ENCODE measurements at places on chromosomes 3 and 15.

- no peak for DNase-seq
Observed at GRCh38 chr3:116920826-116921610, 211.4 kb downstream of the TUSC7 start.

DNA sequence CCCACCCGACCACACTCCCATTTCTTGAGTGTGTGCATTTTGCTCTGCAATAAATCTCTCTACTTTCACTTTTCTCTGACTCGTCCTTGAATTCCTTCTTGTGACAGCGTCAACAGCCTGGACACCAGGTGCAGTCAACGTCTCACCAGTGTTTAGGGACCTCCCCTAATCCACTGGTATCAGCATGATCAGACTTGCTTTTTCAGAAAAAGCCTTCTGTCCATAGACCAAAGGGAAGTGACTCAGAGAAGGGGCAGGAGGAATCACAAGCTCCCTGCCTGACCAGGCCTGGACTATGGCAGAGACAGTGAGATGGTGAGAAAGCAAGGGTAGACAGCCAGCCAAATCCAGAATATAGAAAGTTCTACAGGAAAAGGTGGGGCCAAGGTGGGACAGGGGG, 15.5 kb downstream of the CCR5 start:
- no peak for DNase-seq

- DNase-seq, result no peak
Observed at GRCh38 chr3:17935222-17935621, 192.8 kb upstream of the TBC1D5 start.

DNA sequence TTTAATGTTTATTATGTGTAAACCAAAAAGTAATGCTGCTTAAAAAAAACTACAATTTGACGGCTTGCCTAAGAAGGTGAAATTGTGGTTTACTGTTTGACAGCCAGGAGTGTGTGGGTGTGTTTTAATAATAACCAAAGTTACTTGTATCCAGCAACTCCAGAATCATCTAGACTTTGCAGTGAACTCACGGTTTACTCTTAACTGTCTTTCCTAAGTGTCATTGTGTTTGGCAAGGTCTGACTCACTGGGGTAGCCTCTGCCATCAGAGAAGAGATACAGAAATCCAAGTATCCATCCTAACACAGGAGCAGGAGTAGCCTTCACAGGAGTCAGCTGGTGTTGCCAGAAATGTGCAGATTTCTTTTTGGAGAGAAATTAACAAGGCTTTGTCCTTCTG, 151.1 kb downstream of the CTNNB1 start:
- DNase-seq, result no peak

DNA sequence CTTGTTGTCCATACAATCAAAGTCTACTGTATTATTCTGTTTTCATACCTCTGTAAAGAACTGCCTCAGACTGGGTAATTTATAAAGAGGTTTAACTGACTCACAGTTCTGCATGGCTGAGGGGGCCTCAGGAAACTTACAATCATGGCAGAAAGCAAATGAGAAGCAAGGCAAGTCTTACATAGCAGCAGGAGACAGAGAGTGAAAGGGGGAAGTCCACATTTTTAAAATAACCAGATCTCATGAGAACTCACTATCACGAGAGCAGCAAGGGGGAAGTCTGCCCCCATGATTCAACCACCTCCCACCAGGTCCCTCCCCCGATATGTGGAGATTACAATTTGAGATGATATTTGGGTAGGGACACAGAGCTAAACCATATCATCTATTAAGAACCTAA, 724.6 kb upstream of the CBLB start:
- DNase-seq, result no peak

DNA sequence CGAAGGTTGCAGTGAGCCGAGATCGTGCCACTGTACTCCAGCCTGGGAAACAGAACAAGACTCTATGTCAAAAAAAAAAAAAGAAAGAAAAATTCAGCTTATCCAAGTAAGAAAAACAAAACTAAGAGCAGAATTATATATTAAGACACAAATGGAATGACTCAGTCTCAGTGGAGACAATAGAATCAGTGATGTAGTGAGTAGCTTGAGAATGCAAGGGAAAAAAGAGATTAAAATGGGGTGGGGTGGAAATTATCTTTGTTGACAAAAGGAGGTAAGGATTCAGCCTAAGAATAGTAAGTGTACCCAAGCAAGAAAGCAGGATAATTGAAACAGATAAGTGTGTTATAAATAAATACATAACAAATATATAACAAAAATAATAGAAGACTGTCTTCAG, 70.7 kb downstream of the BLM start:
- no peak for DNase-seq

DNA sequence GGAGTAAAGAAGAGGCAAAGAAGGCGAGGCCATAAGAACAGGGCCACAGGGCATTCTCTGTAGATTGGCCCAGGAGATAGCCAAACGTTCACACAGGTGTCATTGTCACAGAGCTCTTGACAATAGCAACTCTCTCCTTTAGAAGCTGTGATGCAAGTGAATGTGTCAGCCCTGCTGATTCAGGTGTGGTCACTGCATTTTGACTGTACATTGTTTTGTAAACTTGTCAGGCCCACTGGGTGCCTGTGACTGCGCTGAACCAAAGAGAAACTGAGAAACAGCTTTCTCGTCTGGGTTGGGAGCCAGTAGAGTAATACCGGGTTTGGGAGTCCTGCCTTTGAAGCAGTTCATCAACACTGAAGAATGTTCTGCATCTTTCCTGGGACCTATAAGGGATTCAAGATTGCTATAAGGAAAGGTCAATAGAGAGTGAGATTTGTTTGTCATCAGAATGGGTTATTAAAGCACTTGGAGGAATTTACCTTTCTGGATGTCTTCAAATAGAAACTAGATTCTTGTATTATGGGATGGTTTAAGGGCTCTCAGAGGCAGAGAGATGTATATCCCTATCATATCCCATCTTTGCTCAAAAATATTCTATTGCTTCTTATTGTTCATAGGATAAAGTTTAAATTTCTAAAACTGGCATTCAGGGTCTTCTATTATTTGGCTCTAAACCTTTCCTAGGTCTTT, 45.4 kb downstream of the TMEM45A start:
- no peak for DNase-seq

Data from ecto neural progenitor cell (in vitro differentiated cells).